CD8-positive, alpha-beta memory T cell (primary cell): ENCODE measurements at places on chromosomes 7 and 10. TPM values are rescaled to one million over a fixed set of nuclear protein-coding genes. Genes with fewer than 3 reads are reported as not detected.

CH25H gene
- polyA plus RNA-seq: 0.24 TPM

CCDC136 gene
- polyA plus RNA-seq: 2.6 TPM

DNA sequence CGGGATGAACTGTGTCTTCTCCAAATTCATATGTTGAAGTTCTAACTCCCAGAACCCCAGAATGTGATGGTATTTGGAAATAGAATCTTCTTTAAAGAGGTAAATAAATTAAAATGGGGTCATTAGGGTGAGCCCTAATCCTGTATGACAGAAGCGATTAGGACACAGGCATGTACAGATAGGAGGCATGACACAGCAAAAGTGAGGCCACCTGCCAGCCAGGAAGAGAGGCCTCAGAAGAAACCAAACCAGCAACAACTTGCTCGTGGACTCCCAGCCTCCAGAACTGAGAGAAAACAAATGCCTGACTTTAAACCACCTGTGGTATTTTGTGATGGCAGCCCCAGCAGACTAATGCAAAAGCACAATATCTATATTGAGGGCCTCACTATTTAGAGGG is 214.3 kb downstream of the NEBL start:
- no peaks in the 10 kb centered on the region for H3K36me3 ChIP-seq
- no peaks in the 10 kb centered on the region for H3K4me1 ChIP-seq
- H3K27ac ChIP-seq: no peak overlapping the region
- no peak for DNase-seq

CTTNBP2 gene
- not detected for polyA plus RNA-seq

GRCh38 chr7:791519-791918 is 40.8 kb upstream of the SUN1 start:
- H3K27ac ChIP-seq: no peak overlapping the region
- no peak overlapping the region for H3K4me3 ChIP-seq
- no peak for DNase-seq
- no peaks in the 10 kb centered on the region for H3K27me3 ChIP-seq
